Iris pigment epithelial cell (primary cell): ENCODE measurements at places on chromosomes 7 and 10.

GRCh38 chr10:78215645-78216044 lies 182.0 kb downstream of the RPS24 start:
- peak; percentile 14 for DNase-seq

- DNase-seq = peak; percentile 0
Observed at GRCh38 chr10:81978238-81978637, 103.2 kb downstream of the NRG3 start.

GRCh38 chr7:116988363-116988989 lies 35.2 kb downstream of the ST7 start:
- DNase-seq = no peak

GRCh38 chr7:50714857-50715256 lies 67.8 kb downstream of the GRB10 start:
- DNase-seq = no peak

DNA sequence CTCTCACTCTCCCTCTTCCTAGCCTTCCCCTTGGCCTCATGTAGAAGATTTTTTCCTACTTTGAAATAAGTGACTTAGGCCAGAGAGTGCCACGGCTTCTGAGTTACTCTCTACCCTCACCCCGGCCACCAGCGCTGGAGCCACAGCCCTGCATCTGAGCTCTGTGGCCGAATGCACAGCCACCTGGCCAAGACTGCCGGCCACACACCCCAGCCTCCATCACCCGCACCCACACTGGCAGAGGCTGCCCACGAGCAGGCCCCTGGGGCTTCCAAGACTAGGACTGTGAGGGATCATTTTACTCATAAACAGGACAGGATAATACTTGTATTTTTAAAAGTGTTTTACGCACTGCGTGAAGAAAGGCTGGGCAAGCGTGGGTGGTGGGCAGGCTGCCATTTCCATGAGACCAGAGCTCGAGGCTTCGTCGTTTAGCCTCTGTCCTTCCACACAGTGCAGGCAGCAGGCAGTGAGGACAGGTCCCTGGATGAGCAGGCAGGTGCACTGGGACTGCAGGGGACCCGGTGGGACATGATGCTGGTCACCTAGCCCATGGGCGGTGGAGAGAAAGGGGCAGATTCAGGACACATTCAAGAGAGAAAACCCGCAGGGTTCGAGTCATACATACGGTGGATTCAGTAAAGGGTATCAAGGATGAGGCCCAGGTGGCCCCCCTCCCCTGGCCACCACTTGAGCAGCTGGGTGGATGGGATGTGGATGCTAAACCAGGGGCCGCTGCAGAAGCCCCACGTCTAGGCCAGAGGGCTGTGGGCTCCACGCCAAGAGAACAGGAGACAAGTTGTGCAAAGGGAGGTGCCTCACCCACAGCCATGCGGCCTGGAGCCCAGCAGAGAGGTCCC lies 35.5 kb upstream of the RNF32 start:
- DNase-seq = no peak

DNA sequence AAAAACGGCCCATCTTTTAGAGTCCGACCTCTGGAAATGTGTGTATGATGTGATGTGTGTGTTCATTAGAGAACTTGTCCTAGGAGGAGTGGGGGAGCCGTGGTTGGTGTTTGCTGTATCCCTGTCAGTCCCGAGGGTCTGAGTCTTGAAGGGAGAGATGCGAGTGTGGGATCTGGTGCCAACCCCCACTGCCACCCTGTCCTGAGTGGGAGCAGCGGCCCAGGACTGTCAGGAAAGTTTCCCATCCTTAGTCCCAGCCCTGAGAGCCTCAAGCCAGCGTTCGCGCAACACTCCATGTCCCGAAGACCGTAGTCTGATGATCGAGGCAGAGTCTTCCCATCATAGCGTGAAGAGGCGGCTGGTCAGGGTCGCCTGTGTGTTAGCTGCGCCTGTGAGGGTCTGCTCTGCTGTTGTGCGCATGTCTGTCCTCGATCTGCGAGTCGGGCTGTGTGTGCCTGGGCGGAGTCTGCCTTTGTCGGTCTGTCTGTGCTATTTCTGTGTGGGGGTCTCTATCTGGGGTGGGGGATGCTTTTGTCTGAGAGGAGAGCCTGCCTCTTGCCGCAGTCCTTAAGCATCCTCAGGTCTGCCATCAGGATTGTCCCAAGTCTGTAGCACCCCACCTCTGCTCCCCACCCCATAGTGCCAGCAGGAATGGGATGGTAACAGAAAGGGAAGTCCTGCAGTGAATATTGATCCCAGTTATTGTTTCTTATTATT lies 514 bp upstream of the CHAT start:
- no peak for DNase-seq

GRCh38 chr7:66899552-66900280 lies 21.3 kb upstream of the TMEM248 start:
- DNase-seq = no peak

- DNase-seq = peak; percentile 28
Observed at GRCh38 chr7:88344956-88345832, 38.5 kb upstream of the STEAP4 start.

- DNase-seq = no peak
Observed at GRCh38 chr7:87173471-87173870, 21.2 kb downstream of the DMTF1 start.
